Stimulated activated CD4-positive, alpha-beta T cell treated with anti-CD3 and anti-CD28 coated beads, Interleukin-12 subunit alpha, Interleukin-12 subunit beta, amount 100 ng/mL, for 24 hours (primary cell): ENCODE measurements at places on chromosomes 4 and X.

DNA sequence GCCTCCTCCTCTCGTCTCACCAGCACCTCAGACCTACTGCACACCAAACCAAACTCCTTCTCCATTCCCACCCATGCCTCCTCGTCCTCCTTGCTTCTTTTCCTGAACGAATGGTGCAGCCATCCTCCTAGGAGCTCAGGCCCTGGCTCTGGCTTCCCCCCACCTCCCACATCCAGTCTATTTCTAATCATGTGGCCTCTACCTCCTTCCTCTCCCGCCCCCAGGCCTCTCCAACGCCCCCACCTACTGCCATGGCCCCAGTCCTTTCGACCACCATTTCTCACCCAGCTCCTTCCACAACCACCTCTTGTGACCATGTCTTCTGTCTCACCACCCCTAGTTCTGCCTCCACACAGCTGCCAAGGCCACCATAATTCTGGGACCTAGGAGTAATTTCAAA lies 127.1 kb downstream of the PJA1 start:
- no peak for DNase-seq

DNA sequence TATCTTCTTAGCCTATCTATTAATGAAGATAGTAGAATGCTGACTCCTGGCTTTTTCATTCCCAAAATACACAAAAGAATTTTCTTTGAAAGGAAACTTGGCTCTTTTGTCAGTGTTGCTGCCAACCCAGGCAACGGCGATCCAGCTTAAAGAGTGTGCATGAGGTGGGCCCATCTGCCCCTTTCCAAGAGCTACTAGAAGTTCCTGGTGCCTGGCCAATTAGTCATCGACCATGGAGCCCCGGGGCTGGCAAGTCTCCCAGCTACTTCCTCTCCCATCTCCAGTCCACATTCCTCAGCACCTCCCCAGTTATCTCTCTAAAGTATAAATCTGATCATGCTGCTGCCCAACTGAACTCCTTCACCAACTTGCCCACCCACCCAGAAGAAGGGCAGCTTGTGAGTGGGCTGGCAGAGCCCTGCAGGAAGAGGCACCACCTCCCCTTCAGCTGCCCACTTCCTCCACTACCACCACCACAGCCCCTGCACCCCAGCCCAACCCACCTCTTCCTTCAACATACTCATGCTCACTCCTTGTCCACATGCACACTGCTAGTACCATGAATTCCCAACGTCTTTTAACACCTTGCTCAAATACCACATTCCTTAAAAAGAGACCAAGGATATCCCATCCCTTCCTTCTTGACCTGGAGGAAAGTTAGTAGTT lies 158.2 kb upstream of the MAP3K15 start:
- DNase-seq = no peak

DNA sequence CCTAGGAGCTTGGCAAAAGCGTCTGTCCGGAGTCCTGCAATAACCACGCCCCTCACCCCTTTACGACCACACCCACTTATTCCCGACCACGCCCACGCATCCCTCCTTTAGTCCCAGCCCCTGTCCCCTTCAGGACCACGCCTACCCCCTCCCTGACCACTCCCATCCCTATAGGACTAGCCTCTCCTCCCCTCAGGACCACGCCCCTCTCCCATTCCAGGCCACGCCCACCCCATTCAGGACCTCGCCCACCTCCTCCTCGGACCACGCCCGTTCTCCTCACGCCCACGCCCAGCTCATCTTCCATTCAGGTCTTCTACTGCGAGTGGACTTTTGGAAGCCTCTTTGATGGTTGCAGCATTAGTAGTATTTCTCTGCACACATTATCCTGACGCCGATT lies 131.2 kb upstream of the STX18 start:
- no peak for DNase-seq

DNA sequence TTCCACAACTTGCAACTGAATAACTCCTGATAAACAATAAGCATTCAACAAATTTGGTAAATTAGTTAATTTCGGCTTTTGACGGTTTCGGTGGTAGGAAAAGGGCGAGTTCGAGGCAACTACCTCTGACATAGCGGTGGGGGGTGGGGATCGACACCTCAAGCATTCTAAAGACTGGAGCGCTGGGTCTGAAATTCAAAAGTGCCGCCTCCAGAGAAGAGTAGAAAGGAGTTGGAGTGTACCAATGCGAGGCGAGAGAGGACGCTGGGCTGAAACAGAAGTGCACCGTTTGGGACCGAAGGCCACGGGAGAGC lies 725 bp downstream of the SMC1A start:
- no peak for DNase-seq

GRCh38 chrX:120549483-120550452 lies 11.0 kb downstream of the CUL4B start:
- no peak for DNase-seq

- no peak for DNase-seq
These were observed 4.7 kb downstream of the THAP9 start for GRCh38 chr4:82905205-82905604.

DNA sequence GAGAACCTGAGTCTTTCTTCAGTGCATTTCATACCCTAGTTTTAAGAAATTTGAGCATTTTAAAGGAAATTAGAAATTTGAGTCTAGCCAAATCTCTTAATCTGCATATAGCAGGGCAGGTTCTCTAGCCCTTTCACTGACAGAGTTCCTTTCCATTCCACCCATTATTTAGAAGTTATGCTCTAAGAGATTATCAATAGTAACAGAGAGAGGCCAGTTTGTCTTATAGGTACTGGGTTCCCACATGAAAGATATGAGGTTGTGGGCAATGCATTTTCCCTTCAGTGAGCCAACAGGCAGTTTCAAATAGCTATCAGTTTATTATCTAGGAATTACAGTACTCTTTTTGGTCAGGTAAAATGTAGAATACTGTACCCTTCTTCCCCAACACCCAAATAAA lies 7.3 kb upstream of the GALNT7 start:
- no peak for DNase-seq
